Regular cardiac myocyte (primary cell): ENCODE measurements at places on chromosomes 7 and 10. TPM values are rescaled to one million over a fixed set of nuclear protein-coding genes. Genes with fewer than 3 reads are reported as not detected.

FGFBP3 gene
- 0.56 and 0.77 TPM in 2 replicates for total RNA-seq

ANKRD30A gene
- total RNA-seq, result not detected in 2 replicates

SLC29A3 gene
- total RNA-seq, result 0.96 and 1.7 TPM in 2 replicates

OR2F1 gene
- not detected in 2 replicates for total RNA-seq

DGKI gene
- 5.6 and 22.3 TPM in 2 replicates for total RNA-seq

FAM25C gene
- total RNA-seq, result not detected in 2 replicates
